Heart left ventricle (tissue), 16 donors: ENCODE measurements at places on chromosomes 3 and 15. TPM values are rescaled to one million over a fixed set of nuclear protein-coding genes. Genes with fewer than 3 reads are reported as not detected.

The GMNC gene
- total RNA-seq = 2.5 TPM

The TMEM108 gene
- total RNA-seq = 0.44 TPM

GRCh38 chr15:85475317-85475701 lies 94.9 kb downstream of the AKAP13 start:
- DNase-seq = no peak

GRCh38 chr15:22839046-22839695 lies 705 bp downstream of the NIPA2 start:
- no peak for DNase-seq

The CRBN gene
- total RNA-seq = 56.0 TPM

DNA sequence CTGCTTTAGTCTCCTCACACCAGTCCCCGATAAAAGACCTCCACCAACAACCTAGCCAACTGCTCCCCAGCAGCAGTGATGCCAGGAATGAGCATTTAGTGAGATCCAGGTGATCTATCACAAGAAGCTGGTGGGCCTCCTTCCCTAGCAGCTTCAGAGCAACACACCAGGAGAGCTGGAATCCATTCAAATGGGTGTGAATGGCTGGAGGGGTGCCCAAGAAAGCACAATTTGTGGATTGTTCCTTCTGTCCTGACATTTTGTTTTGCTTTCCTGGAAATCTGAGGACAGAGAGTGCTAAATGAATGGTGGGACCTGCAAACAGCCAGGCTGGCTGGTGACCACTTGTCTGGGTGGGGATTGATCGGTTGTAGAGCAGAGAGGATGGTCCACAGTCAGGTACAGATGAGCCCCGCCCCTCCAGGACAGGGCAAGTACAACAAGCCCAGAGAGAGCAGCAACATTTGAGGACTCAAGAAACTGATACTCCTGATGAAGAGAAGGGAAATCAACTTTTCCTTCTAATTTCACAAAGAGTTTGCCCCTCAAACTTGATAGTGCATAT lies 316.8 kb downstream of the VPS13C start:
- no peak for DNase-seq

- no peak for DNase-seq
These were observed 175.0 kb downstream of the KLF13 start for GRCh38 chr15:31501536-31502157.

GRCh38 chr3:116863822-116864589 lies 154.4 kb downstream of the TUSC7 start:
- DNase-seq = no peak

DNA sequence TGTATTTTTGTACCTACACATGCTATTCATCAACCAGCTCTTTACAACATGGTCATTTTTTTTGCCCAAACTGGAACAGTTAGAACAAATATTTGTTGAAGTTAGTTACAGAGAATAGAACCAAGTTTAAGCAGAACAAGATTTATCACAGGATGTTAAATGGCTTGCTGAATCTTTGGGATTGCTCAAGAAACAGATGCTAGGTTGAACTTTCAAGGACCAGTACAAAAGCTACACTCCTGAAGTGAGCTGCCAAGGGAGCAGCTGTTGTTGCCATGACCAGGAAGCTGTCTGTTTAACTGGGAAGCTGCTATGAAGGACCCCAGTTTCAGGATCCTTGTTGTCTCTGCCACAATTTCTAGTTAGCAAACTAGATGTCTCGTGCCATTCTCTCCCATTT lies 53.7 kb downstream of the ZIC1 start:
- no peak for DNase-seq

DNA sequence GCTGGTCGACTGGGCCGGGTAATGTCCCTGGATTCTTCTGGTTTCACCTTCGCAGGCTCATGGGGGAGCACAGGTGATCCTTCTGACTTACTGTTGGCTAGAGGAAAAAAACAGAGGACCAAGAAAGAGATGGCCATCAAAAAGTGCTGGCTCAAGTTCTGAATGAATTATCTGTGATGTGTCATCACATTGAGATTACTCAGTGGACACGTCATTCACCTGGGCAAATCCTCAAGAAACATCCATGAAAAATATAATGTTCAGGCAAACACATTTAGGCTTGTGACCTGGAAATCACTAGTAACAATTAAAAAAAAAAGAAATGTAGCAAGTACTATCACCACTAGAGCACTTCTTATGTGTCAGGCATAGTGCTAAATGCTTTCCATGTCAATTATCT lies 81.5 kb upstream of the SLC2A2 start:
- no peak for DNase-seq

DNA sequence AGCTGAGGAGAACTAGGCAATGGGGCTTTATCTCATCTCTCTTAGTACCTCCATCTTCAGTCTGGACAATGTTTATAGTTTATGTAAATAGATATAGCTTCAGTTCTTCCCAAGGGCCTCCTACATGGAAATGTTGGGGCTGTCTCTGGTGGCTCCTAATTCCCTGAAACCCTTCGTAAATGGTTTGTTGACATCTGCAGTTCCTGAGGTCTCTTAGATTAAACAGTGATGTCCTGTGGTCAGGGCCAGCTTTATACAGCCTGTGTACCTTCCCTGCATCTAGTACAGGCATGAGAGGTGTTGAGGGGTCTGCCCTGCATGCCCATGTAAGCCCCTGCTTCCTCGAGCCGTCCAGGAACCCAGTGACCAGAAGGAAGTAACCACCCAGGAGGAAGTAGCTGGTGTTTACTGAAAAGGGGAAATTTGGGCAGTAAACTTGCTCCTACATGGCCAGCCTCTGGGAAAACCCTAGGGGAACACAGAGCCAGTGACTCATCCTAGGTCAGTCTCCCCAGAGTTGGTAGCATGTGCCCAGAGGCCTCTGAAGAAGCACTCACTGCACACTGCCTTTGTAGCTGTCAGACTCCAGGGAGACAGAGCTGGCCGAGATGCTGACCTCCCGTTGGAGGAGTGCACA lies 4.7 kb upstream of the TBC1D2B start:
- DNase-seq = no peak

The FAM174B gene
- total RNA-seq = 15.9 TPM

The CCR1 gene
- 2.4 TPM for total RNA-seq

The FBXO40 gene
- total RNA-seq = 268 TPM

DNA sequence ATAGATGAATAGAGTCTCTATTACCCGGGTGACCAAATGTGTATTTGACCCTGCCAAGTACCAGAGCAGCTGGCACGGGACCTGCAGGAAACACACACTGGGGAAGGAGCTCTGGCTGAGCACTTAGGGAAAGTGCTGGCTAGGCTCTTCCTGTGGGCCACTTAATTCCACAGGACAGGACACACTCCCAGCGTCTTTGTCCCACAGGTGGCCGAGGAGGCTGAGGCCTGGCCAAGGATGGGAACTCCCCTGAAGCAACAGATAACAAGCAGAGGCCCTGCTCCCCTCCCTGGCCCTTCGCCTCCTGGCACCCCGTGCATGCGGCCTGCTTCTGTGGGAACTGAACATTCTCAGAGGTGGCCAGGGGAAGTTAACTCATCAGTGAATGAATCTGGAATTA lies 180.8 kb downstream of the ATP10A start:
- DNase-seq = peak; percentile 72

GRCh38 chr3:175648899-175649298 lies 789.8 kb downstream of the NAALADL2 start:
- no peak for DNase-seq

DNA sequence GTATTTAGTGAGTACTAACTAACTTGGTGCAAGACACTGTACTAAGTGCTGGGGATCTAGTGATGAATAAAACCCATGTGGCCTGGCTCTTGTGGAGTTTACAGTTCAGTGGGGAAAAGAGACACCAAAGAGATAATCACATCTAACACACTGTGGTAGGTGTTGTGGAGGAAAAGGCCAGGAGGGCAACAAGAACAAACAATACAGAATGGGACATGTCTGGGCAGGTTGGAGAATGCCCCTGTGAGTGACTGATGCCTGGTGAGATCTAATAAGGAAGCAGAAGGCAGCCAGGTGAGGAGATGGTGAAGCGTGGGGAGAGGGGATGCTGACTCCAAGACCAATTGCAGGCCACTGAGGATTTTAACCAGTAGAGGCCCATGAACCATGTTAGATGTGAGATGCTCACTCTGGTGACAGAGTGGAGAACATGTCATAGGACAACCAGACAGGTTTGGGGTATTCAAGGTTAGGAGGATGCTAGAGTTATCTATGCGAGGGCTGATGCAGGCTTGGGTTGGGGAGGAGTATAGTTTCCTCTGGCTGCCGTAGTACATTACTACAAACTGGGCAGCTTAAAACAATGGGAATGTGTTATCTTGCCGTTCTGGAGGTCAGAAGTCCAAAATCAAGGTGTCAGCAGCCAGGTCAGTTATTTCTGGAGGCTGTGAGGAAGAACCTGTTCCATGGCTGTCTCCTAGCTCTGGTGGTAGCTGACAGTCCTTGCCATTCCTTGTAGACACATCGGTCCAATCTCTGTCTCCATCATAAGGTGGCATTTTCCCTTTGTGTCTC lies 81.4 kb downstream of the ARNT2 start:
- DNase-seq = no peak

GRCh38 chr3:13932578-13933295 lies 52.9 kb upstream of the WNT7A start:
- DNase-seq = no peak

The CHRM5 gene
- not detected for total RNA-seq

- DNase-seq = no peak
These were observed 60.4 kb downstream of the PLAAT1 start for GRCh38 chr3:193301433-193301832.
